ENCODE measurements at places on chromosomes 11 and 22.

DNA sequence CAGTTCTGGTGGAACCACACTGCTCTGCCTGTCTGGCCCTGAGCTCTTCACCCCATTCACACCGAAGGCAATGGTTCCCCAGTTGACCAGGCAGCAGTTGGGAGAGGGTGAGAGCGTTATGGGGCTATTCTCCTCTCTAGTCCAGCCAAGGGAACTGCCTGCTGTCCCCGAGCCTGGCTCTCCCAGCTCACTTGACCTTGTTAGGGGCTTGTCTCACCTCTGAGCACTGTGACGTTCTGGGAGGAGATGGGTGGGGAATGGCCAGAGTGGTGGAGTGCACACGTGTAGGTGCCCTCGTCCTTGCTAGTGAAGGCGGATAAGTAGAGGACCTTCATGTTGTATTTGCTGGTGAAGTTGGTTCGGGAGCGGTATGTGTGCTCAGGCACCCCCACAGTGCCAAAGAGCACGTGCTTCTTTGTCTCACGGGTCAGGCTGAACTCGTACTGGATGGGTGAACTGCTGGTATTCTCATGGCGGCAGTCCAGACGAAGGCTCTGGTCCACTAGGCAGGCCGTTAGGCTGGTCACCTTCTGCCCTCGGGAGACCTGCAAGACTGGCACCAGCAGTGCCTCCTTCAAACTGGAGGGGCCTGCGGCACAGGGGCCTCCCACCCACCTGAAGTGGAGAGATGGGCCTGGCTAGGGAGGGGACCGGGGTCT is 3.0 kb downstream of the THY1 start:
- no peak overlapping the region for H3K27ac ChIP-seq
- H3K4me1 ChIP-seq = peaks cover 9% of the 10 kb centered on the region
- no peaks in the 10 kb centered on the region for H3K36me3 ChIP-seq
- no peak overlapping the region for H3K4me3 ChIP-seq

- H3K4me3 ChIP-seq = no peak overlapping the region
- no peaks in the 10 kb centered on the region for H3K4me1 ChIP-seq
Measured at GRCh38 chr11:104098132-104098531, 61.7 kb downstream of the DDI1 start.

GRCh38 chr11:30741039-30741550 is 154.9 kb upstream of the MPPED2 start:
- no peak overlapping the region for H3K27ac ChIP-seq
- no peak for DNase-seq
- no peaks in the 10 kb centered on the region for H3K4me1 ChIP-seq
- H3K4me3 ChIP-seq = no peak overlapping the region
- H3K27me3 ChIP-seq = no peaks in the 10 kb centered on the region
- H3K36me3 ChIP-seq = no peaks in the 10 kb centered on the region

DNA sequence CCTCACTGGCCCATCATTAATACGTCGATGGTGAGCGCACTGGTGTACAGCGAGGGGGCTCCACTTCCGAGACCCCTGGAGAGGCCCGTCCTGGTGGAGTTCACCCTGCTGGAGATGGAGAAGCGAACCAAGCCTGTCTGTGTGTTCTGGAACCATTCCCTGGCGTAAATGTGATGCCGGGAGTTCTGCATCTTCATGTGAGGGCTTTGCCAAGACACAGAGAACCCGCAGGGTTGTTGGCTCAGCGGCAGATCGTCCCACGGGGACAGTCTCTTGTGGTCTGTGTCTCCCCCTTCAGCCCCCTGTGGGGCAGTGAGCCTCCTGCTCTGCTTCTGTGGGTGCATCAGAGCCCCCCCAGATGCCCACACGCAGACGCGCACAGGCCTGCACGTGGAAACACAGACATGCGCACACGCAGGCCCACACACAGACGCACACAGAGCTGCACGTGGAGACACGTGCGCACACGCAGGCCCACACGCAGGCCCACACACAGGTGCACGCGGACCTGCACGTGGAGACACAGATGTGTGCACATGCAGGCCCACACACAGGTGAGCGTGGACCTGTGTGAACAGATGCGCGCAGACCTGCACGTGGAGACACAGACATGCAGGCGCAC is 55.8 kb upstream of the PRODH start:
- H3K4me3 ChIP-seq = no peak overlapping the region
- H3K4me1 ChIP-seq = no peaks in the 10 kb centered on the region
- no peak for DNase-seq
- H3K36me3 ChIP-seq = no peaks in the 10 kb centered on the region
- no peak overlapping the region for H3K27ac ChIP-seq

- H3K36me3 ChIP-seq = no peaks in the 10 kb centered on the region
- H3K27ac ChIP-seq = no peak overlapping the region
- H3K27me3 ChIP-seq = no peaks in the 10 kb centered on the region
- no peak for DNase-seq
- H3K4me3 ChIP-seq = no peak overlapping the region
- H3K4me1 ChIP-seq = no peaks in the 10 kb centered on the region
Measured at GRCh38 chr11:106233191-106233590, 155.7 kb downstream of the AASDHPPT start.

DNA sequence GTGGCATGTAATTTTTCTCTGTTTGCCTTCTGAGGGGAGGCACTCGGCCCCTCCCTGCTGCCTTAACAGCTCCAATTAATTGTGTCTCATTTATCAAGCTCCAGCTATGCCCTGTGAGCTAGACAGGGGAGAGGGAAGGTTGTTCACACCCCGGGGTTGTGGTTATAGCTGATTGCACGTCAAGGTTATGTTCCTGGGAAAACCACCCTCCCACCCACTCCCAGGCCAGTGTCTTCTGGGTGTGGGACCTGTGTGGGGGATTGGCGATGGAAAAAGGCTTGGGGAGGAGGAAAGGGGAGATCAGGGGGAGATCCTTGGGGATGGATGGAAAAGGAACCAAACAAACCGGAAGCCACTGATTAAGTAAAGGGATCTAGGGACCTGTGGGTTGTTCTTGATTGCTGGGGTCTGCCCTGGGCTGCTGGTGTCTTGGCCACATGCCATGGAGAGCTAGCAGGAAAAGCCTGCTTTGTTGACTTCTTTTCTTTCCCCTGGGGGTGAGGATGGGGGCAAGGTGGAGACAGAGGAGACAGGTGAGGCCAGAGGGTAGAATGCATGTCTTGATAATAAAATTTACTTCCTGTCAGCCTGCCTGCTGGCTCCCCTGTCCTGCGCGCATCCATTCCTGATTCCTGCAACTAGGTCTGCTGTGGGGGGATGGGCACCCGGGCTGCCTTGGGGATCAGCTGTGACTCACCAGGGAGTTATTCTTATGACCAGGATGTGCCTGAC is 13.5 kb upstream of the SORL1-AS1 start:
- H3K27ac ChIP-seq = no peak overlapping the region
- DNase-seq = peak; percentile 90
- peaks cover 75% of the 10 kb centered on the region for H3K4me1 ChIP-seq
- peaks cover 7% of the 10 kb centered on the region for H3K36me3 ChIP-seq
- H3K27me3 ChIP-seq = no peaks in the 10 kb centered on the region

DNA sequence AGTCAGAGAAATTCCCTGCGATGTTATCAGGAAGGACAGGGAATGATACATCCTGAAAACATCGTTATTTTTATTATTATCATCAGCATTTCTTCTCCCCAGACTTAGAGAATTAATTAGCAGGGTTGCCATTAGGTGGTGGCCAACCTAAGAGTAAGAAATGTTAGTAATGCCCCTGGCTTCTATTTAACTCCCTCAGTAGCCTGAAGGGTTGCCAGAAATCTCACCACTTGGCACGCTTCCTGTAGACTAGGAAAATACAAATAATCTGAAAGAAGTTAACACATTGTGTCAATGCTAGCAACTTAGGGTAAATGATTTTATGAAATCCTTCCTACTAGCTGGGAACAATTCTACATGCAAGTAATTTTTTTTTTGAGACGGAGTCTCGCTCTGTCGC is 45.5 kb downstream of the ENDOD1 start:
- H3K27ac ChIP-seq = no peak overlapping the region
- H3K36me3 ChIP-seq = no peaks in the 10 kb centered on the region
- H3K27me3 ChIP-seq = no peaks in the 10 kb centered on the region
- DNase-seq = no peak

DNA sequence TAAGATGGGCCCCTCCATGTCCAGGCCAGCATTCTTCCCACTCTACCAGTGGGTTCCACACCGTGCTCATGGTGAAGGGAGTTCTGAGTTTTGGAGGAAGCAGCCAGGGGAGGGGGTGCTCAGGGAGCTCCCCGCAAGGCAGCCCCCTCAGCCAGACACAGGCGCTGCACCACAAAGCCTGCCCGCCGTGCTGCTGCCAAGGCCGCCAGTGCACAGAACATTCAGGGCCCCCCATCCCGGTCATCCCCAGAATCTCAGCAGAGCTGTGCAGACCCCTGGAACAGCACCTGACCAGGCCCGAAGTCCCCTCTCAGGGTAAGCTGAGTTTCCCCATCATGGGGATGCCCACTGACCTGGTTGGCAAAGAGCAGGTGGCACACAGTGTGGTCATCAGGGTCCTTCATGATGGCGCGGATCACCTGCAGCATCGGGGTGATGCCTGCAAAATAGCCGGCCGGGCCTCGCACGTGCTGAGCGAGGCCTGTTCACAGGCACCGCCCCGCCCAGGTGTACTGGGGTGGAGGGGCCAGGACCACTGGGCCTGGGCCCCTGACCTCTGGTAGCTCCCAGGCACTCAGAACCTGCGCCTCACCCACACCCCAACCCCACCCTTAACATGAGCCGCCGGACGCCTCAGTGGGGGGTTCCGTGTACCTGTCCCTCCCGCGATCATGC is 12.4 kb upstream of the POLDIP3 start:
- H3K4me1 ChIP-seq = no peaks in the 10 kb centered on the region
- no peak for DNase-seq
- H3K36me3 ChIP-seq = no peaks in the 10 kb centered on the region
- H3K4me3 ChIP-seq = no peak overlapping the region
- no peaks in the 10 kb centered on the region for H3K27me3 ChIP-seq

- no peak overlapping the region for H3K4me3 ChIP-seq
- no peaks in the 10 kb centered on the region for H3K4me1 ChIP-seq
- H3K36me3 ChIP-seq = no peaks in the 10 kb centered on the region
Measured at GRCh38 chr11:41005986-41006385, 453.5 kb downstream of the LRRC4C start.

GRCh38 chr11:68994161-68994893 is 13.5 kb upstream of the MRGPRD start:
- peaks cover 7% of the 10 kb centered on the region for H3K4me1 ChIP-seq
- H3K27me3 ChIP-seq = no peaks in the 10 kb centered on the region
- no peak overlapping the region for H3K27ac ChIP-seq
- H3K4me3 ChIP-seq = no peak overlapping the region
- H3K36me3 ChIP-seq = no peaks in the 10 kb centered on the region

DNA sequence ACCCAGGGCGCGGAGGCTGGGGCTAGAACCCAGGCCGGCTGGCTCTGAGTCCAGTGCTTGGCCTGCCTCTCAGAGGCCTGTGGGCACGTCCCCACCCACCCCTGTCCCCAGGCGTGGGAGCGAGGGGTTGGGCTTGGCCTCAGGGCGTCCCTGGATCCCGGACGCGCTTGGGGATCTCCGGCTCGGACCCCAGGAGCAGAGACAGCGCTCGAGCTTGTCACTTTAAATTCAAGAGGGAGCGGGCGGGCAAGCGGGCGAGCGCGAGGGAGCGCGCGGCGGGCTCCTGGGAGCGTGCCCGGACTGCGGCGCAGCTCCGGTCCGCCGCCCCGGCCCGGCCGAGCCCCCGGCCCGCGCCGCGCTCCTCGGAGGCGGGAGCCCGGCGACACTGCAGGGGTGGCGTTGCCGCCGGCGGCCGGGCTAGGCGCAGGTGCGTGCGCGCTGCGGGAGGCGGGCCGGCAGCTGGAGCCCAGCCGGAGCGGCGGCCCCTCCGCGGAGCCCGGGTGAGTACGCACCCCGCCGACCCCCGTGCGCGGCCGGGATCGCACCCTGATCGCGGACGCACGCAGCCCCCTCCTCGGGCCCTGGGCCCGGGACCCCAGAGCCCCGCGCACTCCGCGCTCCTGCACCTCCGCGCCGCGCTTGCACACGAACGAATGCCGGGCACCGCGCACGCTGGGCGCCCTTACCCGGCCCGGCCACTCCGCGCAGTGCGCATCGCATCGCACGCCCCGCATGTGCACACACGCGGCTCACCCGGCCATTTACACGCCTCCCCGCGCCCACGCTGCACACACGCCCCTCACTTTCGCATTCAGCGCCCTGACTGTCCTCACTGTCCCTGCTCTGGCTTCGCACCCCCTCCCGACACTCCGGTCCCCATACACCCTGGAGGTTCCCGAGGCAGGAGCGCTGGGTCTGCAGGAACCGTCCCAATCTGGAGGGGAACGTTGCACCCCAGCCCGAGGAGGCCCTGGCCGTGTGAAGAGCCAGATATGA is at the start of gene SYT12:
Gene SYT12, plus strand, starts transcription at position 174 of the 996 bp plus-strand sequence. CDS start 7,011 bp downstream, outside the sequence.
- H3K4me1 ChIP-seq = peaks cover 21% of the 10 kb centered on the region
- H3K36me3 ChIP-seq = no peaks in the 10 kb centered on the region
- no peak within 1 kb of the TSS for H3K27ac ChIP-seq
- peak within 1 kb of the TSS; percentile 11 for H3K4me3 ChIP-seq

- H3K36me3 ChIP-seq = peaks cover 72% of the 10 kb centered on the region
- no peaks in the 10 kb centered on the region for H3K27me3 ChIP-seq
- no peak overlapping the region for H3K27ac ChIP-seq
Measured at GRCh38 chr11:65130631-65131416, 3.5 kb downstream of the SYVN1 start.

DNA sequence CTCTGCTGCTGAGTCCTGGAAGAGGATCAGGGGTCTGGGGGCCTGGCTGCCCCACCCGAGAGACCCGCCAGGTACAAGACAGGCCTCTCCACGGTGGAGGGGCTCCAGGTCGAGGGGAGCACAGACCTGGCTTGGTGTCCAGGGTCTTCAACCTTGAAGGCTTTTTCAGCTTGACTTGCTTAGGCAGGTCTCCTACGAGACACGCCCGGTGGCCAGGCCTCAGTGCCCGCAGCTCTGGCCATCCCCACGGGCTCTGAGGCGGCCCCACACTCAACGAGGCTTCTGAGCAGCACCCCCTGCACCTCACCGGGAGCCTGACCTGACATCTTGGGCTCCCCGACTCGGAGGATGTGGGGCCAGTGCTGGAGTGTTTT is 6.6 kb upstream of the PLXNB2 start:
- no peaks in the 10 kb centered on the region for H3K36me3 ChIP-seq
- peaks cover 23% of the 10 kb centered on the region for H3K4me1 ChIP-seq
- peak overlapping the region; percentile 19 for H3K4me3 ChIP-seq
- H3K27me3 ChIP-seq = no peaks in the 10 kb centered on the region
- H3K27ac ChIP-seq = no peak overlapping the region

DNA sequence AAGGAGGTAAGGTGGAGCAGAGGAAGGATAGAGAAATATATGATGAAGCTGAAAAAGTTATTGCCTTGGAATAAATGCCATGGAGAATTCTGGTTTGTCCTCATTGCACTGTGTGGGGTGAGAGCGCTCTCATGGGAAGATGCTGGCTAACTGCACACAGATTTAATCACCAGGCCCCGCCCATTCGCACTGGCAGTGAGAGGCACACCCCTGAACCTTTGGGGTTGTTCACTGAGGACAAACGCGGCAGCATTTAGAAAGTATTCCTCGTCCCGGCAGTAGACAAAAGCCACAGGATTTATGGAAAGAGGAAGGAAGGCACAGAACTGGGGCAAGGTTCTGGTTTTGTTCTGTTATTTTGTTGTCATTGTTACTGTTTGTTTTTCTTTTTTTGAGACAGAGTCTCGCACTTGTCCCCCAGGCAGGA is 70.2 kb downstream of the MED15 start:
- no peak overlapping the region for H3K4me3 ChIP-seq
- no peak overlapping the region for H3K27ac ChIP-seq
- DNase-seq = no peak
- H3K36me3 ChIP-seq = peaks cover 100% of the 10 kb centered on the region
